Calu3 (cell line): ENCODE measurements at places on chromosomes 5 and 9. TPM values are rescaled to one million over a fixed set of nuclear protein-coding genes. Genes with fewer than 3 reads are reported as not detected.

The FGF10 gene
- total RNA-seq = not detected in 2 replicates

The ASPN gene
- not detected in 2 replicates for total RNA-seq

The CAVIN4 gene
- 0.37 and 0.52 TPM in 2 replicates for total RNA-seq

The CORO2A gene
- total RNA-seq = 24.3 and 30.6 TPM in 2 replicates

The SLC34A3 gene
- 0.26 and 0.34 TPM in 2 replicates for total RNA-seq

The TMEM215 gene
- not detected in 2 replicates for total RNA-seq

The FOXD4L6 gene
- total RNA-seq = 0.28 TPM in 1 of 2 replicates, not detected in the other

The MPDZ gene
- not detected in 2 replicates for total RNA-seq

The IL11RA gene
- 6.8 and 8.7 TPM in 2 replicates for total RNA-seq

The HDAC3 gene
- 96.3 and 102 TPM in 2 replicates for total RNA-seq

The FBP2 gene
- not detected in 2 replicates for total RNA-seq

DNA sequence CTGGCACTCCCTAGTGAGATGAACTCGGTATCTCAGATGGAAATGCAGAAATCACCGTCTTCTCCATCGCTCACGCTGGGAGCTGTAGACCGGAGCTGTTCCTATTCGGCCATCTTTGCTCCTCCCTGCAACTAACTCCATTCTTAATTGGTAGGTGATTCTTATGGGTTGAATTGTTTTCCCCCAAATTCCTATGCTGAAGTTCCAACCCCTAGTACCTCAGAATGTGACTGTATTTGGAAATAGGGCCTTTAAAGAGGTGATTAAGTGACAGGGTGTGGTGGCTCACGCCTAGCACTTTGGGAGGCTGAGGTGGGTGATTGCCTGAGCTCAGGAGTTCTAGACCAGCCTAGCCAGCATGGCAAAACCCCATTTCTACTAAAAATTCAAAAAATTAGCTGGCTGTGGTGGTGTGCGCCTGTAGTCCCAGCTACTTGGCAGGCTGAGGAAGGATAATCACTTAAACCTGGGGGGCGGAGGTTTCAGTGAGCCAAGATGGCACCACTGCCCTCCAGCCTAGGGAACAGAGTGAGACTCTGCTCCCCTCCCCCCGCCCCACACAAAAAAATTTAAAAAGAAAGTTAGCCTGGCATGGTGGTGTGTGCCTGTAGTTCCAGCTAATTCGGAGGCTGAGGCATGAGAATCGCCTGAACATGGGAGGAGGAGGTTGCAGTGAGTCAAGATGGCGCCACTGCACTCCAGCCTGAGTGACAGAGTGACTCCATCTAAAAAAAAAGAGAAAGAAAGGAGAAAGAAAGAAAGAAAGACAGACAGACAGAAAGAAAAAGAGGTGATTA lies 25.2 kb upstream of the FOCAD start:
- peak; percentile 6 for DNase-seq

DNA sequence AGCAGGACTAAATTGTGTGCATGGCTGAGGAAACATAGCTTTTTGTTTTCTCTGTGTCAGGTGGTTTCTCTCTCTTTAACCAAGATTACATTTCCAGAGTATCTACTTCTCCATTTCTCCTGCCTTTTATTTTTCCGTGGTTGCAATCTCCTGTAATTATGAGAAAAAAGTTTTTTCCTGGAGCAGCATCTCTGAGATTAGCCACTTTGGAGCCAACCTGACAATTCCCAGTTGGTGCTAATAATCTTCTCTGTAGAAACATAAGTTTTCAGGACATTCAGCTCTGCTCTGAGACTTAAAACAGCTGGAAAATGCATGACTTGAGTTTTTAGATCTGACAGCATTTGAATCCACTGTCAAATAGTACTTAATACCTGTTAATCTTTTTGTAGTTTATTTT lies 67.1 kb upstream of the GAS1 start:
- no peak for DNase-seq

DNA sequence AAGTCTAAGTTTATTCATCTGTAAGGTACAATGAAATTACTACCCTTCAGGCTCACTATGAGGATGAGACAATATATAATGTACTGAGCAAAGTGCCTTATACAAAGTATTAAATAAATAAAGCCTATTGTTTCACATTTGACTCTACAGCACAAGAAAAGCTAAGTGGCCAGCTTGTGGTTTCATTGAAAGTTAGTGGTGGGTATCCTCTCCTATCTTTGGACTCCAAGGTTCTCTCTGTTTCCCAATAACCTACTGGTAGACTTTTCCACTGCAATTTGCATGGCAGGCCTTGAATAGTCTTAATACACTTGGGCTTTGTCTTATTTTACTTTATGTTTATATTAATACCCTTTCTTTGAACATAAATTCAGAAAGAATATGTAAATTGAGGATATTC lies 262.7 kb downstream of the DEPDC1B start:
- no peak for DNase-seq

DNA sequence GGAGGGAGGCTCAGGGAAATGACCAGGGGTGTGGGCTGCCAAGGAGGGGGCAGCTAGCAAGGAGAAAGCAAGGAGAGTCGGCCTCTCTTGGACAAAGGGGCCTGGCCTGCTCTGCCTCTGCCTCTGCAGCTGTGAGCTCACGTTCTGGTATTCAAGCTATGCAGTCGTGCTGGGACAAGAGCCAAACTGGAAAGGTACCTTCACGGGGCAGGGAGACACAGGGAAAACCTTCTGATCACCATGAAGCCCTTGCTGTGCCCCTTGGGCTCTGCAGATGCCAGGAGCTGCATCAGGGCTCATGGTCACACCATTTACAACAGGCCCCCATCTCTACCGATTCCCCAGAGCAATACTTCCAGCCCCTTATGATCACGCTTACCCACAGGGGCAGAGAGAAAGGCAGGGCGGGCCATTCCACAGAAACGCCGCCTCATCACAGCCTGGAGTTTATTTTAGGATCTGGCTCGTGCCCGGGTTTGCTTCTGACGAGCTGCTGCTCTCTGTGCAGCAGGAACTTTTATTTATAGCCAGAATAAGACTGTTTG lies 63.2 kb downstream of the PRRT1B start:
- peak; percentile 60 for DNase-seq

DNA sequence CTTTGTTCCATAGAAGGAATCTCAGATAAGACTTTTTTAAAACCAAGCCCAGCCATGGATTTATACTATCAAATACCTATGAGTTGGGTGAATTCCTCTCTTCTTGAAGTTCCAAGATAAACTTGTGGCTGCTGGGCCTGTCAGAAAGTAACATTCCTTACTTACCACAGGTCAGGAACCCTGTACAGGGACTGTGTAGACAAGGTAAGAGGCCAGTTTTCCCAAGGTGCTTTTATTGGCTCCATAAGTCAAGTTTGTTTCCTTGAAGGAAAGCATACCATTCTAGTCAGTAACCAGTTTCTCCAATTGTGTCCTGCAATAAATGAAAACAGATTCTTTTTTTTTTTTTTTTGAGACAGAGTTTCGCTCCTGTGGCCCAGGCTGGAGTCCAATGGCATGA lies 8.8 kb upstream of the CLTB start:
- DNase-seq = peak; percentile 52

DNA sequence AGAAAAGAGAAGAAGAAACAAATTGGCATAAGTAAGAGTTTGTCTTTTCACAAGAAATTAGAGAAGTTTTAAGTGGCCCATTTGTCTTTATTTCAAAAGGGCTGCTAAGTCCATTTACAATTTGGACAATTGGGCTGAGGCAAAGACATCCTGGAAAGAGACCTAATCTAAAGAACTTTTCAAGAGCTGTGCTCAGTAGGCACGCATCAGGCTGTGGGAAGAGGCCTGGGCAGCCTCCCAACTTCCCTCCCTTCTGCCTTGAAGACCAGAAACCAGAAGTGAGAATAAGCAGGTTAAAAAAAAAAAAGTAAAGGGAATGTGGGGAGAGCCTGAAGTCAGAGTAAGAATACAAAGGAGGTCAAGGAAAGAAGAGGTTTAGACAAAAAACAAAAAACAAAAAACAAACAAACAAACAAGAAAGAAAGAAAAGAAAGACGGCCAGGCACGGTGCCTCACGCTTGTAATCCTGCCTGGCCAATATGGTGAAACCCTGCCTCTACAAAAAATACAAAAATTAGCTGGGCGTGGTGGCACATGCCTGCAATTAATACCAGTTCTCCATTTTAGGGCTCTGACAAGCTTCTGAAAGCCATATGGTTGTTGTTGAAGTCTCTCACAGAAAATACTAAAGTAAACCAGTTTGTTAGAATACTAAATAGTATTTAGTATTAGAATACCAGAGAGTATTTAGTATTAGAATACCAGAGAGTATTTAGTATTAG lies 48.0 kb upstream of the CEP78 start:
- DNase-seq = no peak

DNA sequence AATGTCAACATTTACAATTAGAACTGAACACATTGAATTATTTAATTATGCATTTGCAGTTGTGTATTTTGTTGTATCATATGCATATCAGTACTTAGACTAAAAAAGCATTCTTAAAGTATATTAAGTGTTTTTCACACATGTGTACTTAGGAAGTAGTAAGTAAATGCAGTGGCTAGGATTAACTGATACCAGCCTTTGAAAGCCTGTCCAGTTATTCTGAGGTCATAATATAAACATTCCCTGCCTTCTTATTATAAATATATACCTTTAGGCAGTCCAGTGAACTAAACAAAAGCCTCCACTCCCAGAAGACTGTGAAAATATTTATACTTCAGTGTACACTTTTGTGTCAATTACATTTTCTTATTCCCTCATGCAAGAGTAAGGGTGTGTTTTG lies 83.8 kb downstream of the TLE4 start:
- DNase-seq = no peak

GRCh38 chr5:13510616-13511015 lies 433.9 kb downstream of the DNAH5 start:
- DNase-seq = no peak

DNA sequence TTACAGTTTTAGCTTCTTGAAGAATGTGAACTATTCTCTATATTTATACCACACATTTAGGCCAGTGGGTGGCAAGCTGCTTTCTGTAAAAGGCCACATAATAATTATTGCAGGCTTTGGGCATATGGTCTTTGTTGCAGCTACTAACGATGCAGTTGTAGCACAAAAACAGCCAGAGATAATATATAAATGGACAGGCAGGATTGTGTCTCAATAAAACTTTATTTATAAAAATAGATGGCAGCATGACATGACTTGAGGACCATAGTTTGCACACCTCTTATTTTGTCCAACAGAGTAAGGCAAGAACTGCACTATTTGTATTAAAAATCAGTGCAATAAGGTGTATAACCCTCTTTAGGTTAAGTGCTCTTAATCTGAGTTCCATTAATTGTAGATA lies 415.0 kb downstream of the ANXA1 start:
- no peak for DNase-seq

DNA sequence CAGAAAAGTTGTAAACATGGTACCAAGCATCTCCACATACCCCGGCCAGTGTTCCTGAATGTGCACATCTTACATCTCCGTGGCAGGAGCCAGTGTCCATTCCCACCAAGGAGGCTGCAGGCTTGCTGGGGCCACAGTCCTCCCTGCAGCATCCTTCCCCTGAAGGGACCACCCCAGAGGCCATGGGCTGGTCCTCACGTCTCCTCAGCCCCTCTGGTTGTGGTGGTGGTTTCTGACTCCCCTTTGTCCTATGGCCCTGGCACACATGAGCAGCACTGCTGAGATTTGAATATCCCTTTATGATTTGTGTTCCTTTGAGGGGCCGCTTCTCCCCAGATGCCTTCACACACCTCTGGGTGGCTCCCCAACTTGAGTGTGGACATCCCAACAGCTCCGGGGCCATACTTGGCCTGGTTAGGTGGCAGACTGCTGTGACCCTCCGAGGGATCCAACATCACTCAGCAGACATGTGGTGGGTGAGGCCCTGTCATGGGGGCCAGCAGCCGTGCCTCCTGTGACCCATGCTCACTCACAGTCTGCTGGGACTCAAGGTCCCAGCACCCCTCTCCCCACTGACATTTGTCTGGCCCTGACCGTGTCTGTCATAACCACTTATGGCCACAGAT lies 14.3 kb downstream of the PHF2 start:
- no peak for DNase-seq

DNA sequence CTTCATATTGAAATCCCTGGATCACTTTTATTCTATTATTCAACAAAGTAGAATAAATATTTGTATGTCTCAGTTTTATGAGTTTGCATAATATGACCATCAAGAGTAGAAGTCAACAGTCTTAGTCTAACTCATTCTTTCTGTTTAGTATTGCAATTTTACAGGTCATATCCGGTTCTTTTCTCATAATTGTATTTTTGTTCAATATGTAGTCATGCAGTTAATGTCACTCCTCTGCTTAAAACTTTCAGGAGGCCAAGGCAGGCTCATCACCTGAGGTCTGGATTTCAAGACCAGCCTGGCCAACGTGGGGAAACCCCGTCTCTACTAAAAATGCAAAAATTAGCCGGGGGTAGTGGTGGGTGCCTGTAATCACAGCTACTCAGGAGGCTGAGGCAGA lies 148.4 kb upstream of the TRPM3 start:
- no peak for DNase-seq

GRCh38 chr5:143471666-143472464 lies 68.4 kb upstream of the NR3C1 start:
- no peak for DNase-seq

- DNase-seq = no peak
These were observed 121.2 kb downstream of the PHF2 start for GRCh38 chr9:93697352-93698139.

DNA sequence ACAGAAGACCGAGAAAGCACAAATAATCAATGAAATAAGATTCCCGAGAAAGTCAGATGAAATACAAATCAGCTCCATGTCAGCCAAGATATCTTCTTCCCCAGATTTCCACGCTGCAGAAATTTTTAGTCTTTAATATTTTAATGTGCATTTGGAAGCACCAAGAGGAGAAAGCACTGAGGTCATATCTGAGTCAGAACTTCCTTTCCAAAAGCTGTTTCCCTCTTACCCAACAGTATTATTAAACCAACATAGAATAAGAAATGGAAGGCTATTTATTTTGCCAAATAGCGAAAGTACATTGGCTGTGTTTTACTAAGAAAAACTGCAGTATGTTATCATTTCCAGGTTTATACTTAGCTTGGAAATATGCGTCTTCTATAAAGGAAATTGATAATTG lies 772.1 kb upstream of the CDH9 start:
- DNase-seq = no peak

GRCh38 chr5:150740992-150741391 lies 17.8 kb downstream of the DCTN4 start:
- no peak for DNase-seq
